ENCODE measurements at places on chromosomes 4 and X.

GRCh38 chrX:38878641-38879340, 77.5 kb downstream of the MID1IP1 start:
- no peak for DNase-seq

DNA sequence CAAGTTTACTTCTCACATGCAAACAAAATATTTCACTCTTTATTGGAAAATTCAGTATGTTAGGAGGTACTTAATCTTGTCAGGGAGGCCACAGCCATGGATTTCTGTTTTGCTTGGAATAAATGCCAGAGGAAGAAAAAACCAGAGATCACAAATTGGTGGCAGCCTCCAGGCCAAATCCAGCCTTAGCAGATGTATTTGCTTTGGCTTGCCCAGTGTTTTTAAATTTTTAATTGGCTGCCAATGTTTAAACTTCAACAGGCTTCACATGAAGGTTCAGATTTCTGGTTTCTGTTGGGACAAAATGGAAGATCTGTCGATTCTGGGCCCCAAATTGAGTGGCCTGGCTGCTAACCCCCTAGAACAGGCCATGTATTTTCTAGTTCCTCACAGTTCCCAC, 19.2 kb downstream of the YY2 start:
- DNase-seq, result no peak

DNA sequence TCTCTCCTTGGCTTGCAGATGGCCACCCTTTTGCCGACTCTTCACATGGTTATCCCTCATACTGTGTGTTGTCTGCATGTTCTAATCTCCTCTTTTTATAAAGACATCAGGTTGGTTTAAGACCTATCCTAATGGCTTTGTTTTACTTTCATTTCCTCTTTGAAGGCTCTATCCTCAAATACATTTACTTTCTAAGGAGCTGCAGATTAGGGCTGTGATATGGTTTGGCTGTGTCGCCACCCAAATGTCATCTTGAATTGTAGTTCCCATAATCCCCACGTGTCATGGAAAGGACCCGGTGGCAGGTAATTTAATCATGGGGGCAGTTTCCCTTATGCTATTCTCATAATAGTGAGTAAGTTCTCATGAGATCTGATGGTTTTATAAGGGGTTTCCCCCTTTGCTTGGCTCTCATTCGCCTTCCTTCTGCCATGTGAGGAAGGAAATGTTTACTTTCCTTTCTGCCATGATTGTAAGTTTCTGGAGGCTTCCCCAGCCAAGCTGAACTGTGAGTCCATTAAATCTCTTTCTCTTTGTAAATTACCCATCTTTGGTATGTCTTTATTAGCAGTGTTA, 204.5 kb downstream of the RELL1 start:
- DNase-seq, result peak; percentile 17

- no peak for DNase-seq
Measured at GRCh38 chr4:182564724-182565369, 321.6 kb downstream of the TENM3 start.

DNA sequence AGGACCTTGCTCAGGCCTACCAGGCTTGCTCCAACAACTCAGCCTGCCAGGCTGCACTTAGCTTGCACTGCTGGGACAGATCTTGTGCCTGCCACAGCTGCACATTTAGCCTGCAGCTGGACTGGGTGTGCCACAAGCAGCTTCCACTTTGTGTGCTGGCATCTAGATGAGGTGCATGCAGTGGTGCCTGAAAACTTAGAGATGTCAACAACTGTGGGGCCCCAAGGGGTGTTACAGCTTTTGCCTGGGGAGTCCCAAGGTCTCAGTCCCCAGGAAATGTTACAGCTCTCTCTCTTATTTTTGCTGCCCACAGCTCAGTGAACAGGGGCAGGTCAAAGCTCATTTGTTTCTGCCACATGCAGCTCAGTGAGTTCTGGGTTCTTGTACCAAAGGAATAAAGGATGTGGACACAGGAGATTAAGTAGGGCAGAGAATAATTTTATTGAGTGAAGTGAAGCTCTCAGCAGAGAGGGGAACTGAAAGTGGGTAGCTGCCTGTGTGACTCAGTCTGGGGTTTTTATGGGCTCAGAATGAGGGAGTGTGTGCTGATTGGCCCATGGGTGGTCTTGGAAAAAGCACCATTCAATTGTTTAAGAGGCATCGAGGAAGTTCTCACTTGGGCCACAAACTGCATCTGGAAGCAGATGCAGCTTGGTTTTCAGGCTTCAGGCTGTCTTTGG, 828.3 kb downstream of the TECRL start:
- no peak for DNase-seq

DNA sequence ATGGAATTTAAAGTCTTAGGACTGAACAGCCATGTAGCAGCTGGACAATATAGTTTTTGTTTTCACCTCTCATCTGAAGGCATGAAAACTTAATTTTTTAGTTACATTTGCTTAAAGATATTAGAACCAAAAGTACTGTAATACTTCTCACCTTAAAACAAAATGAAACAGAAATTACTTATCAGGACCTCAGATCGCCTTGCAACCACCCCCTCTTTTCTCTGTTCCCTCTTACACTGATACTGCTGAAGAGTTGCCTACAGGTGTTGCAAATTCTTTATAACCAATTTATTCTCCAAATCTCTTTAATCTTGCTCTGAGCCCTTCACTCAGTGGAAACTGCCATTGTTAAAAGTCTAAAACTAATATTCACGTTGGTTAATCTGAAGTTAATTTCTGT, 145.0 kb downstream of the SPCS3 start:
- DNase-seq, result no peak

GRCh38 chr4:10092481-10093270, 23.9 kb downstream of the WDR1 start:
- DNase-seq, result no peak

DNA sequence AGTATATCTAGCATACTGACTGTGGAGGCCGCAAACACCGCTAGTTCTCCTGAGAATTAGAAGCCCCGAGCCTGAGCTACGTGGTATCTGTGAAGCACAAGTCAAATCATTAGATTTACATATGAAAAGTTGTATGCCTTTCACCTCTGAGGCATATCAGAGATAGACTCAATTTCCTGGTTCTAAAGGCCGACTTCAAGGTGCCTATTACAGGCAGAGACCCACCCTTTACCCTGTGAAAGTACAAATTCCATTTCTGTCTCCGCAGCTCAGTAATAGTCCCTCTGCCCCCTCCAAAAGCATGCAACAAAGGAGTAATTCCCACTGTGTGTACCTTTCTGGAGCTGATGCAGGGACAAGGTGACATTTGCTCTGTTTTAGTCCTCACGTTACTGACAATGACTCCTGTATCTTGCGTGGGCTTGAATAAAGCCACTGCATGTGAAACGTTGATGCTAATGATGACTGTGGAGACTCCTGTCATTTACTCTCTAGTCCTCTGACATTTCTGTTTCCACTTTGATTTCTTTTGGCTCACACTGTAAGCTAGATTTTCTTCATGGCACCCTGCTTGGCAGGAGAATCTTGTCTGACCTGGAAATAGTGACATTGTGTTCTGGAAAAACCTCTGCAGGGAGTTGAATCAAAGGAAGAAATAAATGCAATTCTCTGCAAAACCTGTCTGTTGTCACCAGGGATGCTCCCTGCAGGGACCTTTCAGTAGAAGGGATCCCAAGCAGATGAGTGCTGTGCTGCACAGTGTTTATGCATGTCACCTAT, 273.2 kb upstream of the EMCN start:
- no peak for DNase-seq

DNA sequence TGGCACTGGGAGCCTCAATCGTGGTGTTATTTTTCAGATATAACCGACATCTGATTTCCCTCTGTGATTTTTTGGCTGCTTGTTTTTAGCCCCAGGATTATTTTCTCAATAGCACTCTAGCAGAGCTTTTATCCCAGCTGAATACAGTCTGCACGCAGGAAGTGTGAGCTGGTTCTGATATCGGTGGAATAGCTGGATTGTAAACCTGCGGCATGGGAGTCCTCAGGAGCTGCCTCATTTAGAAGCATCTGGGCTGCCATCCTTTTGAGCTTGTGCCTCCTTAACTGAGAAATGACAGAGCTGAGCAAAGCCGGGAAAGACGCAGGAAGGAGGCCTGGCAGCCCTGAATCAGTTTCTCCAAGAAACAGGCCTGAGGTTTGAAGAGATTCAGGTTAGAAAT, 28.4 kb upstream of the GRPEL1 start:
- DNase-seq, result no peak

GRCh38 chr4:168907119-168907698, 102.8 kb downstream of the CBR4 start:
- DNase-seq, result no peak

- DNase-seq, result no peak
Measured at GRCh38 chr4:56689201-56689969, 8.3 kb upstream of the HOPX start.

DNA sequence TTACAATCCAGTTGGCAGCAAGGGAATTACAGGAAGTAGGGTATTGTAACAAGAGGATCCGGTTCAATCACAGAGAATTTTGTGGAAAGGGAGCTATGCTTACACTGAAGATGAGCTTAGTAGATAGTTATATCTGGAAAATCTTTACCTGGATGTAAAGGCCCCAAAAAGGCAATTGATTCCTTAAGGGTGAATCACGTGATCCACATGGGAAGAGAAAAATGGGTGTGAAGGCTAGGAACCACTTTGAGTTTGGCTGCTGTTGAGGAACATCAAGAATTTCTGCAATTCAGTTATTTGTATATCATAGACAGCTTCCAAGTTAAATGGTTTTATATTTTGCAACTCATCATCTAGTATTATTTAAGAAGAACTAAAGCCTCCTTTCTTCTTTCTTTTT, 194.0 kb upstream of the ARHGAP24 start:
- DNase-seq, result no peak

GRCh38 chr4:109294006-109294405, 8.5 kb downstream of the COL25A1 start:
- DNase-seq, result peak; percentile 80

DNA sequence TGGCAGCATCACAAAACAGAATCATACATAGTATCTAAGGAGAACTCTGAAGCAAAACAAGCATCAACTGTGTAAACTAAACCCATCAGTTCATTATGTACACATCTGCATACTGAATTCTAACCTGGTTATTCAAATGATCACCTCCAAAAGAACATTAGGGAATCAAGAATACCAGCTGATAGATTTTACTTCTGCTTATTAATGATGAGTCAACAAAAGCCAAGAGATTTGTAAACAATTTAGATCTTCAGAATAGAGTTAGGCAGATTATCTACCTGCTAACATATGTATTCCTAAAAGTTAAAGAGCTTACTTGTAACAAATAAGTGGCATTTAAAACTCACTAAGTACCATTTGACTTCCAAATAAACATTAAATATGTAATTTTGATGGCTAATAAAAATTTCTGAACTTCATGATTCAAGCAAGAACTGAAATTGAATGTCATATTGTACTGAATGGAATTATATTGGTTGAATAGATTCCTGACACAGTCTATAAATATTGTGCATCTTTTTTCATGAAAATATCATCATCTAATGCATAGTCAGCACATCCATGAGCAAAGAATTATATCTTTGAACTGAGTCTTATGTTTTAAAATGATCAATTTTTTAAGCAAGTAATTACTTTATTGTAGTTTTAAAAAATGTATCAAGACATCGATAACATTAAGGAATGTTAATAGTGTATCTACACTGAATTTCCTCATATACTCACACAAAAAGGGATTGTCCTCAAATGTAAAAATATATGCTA, 470.5 kb downstream of the GRXCR1 start:
- no peak for DNase-seq

GRCh38 chr4:80184825-80185756, 12.2 kb upstream of the PRDM8 start:
- peak; percentile 56 for DNase-seq

DNA sequence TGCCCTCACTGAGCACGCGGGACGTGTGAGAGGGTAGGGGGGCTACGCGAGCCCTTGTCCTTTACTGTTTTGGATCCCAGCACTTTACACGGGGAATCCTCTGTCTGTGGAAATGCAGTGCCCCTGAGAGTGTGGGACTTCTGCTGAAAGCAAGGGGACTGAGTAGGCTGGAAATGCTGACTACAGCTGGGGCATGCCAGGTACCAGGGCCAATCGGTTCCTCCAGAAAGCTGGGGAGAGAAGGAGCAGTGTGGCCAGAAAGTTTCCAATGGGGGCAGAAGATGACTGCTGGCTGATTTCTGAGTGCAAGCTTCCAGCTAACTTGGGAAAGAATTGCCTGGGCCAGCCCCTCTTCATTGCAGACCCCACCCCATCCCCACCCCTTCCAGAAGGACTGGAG, 1.5 kb downstream of the NHSL2 start:
- DNase-seq, result no peak

DNA sequence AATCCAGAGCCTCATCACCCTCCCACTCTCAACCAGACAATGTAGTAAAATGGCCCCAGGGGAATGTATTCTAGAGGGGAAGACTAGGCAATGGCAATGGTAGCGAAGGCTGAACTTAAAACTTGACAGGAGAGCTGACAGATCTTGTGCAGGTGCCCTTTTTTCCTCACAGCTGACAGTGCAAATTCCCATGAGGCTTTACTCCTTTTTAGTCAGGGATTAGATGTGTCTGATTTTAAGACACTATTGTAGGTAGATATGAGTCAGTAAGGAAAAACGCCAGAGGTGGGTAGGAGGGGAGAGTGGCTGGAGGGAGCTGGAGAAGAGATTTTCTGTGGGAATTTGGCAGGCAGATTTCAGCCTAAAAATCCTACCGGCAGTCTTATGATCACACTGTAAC, 10.7 kb downstream of the CAPN6 start:
- no peak for DNase-seq

GRCh38 chr4:176422511-176422910, 102.7 kb downstream of the SPCS3 start:
- no peak for DNase-seq

GRCh38 chr4:41257906-41258305, 1.2 kb downstream of the UCHL1 start:
- peak; percentile 26 for DNase-seq

DNA sequence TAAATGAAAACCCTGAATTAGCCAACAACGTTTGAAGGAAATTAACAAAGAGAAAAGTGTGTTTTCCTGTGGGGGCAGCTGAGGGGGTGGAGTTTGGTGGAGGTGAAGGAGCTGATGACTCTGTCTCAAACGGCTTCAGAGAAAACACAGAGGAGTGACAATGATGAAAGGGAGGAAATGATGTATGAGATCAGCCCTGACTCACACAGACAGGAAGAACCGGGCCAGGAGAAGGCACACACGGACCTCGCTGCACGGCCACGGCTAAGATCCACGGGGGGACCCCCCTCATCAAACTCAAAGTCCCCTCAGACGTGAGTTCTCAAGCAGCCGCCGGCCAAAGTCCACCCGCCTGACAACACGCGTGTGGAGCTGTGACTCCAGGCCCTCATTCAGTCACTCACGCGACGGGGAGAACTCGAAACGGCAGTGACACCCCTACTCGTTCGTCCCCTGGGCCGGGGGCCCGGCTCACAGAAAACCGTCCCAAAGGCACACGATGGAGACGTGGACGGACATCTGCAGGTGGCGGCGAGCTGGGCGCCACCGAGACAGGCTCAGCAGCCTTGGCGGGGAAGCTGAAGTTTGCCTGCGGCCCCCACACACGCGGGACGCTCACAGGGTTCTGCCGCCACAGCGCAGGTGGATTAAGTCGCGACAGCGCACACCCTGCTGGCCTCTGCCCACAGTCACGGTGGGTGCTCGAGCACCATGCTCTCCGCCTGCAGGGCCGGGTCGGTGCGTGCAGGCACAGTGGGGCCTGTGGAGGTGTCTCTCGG, 28.8 kb downstream of the PPP2R3B start:
- DNase-seq, result peak; percentile 34

GRCh38 chr4:6076391-6076790, 58.2 kb upstream of the C4orf50 start:
- peak; percentile 19 for DNase-seq

Data from common myeloid progenitor, CD34-positive (primary cell).